ENCODE measurements at places on chromosomes 3 and 15.

- no peak for DNase-seq
Observed at GRCh38 chr3:181630853-181631252, 80.9 kb upstream of the SOX2 start.

GRCh38 chr3:172277151-172277652 lies 171.1 kb downstream of the GHSR start:
- DNase-seq: no peak

DNA sequence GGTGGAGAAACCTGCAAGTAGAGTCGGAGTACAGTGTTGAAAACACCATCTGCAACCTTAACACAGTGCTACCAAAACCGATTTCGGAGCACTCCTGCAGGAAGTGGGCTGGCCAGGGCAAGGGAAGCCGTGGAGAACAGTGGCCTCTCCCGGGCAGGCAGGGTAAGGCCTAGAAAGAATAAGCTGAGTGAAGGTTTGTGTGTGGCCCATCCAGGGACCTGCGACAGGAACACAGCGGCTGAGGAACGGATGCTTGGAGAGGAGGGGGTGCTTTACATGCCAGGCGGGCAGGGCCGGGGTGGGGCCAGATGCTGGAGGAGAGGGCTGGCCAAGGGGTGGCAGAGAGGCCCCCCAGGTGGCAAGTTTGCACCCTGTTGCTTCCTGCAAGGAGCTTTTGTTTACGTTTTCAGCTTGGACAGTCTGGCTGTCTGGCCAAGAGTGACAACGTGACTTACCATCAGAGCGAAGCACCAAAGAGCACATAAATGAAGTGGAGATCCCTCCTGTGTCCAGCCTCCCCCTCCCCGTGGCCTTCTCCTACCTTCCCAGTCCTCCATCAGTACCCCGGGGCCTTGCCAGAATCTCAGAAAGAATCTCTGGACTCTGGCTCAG lies 156.5 kb downstream of the PGPEP1L start:
- peak; percentile 51 for DNase-seq

DNA sequence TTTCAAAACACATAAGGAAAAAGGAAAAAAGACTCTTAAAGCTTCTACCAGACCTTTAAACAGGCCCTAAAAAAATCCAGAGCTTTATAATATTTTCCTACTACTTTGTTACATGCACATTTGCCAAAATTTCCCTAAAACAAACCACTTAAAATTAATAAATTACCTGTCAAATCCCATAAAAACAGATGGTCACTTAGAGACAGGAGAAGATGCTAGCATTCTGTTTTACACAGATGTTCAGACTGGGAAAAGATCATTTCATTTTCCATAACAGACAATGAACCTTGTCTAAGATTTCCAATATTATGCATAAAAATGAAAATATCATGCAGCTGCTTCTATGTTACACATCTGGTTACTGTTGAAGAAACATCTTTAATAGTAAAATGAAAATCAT lies 66.6 kb downstream of the SUCLG2 start:
- DNase-seq: no peak

DNA sequence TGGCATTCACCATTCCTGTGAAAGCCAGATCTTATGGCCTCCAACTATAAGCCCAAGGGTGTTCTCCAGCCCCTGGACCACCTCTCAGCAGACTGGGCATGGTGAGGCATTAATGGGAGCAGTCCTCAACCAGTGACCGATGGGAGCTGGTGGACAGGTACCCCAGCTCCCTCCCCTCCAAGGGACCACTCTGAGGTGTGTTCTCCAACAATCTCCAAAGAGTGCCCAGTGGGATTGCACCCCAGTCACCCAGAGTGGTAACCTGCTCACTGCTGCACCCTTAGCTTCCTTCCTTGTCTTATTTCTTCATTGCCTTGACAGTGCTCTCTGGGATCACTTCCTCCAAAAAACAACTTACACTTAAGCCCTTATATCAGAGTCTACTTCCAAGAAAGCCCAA lies 8.2 kb upstream of the ITGA11 start:
- no peak for DNase-seq

- no peak for DNase-seq
Observed at GRCh38 chr3:190197346-190197763, 76.7 kb upstream of the P3H2 start.

- no peak for DNase-seq
Observed at GRCh38 chr3:61582846-61583245, 21.5 kb downstream of the PTPRG start.

DNA sequence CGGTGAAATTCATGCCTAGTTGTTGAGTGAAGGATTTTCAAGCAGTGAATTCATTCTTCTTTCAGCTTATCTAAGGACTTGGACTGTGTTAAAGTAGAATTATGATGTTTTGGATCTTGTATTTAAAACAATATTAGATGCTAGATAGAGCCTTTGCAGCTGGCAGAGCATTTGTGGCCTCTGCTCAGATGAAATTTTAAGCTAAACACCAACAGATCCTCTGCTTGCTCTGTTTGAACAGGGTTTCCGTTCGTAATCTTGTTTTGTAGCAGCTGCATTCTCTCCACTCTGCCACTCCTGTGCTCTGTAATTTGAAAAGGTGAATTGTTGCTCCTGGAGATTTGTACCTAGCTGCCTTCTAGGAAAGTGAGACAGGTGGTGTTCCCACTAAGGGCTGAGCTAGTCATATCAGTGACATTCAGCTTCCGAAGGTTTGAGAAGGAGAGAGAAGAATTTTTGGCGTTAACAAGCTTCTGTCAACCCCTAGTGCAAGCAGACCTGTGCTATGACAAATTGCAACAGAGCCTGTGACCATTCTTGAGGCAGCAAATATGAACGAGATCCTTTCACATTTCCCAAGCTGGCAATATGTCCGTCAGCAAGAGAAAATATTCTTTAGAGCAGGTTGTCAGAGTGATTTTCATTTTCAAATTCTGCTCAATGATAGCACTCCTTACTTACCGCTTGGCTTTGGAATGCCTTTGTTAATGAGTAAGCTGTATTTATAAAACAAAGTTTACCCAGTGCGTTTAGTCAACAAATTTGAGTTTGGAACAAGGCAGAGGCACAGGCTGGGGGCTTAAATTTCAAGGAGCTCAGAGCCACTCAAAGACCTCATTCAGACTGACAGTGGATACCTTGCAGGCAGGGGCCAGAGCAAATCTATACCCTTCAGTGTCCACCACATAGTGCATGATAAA lies 5.3 kb downstream of the CHST2 start:
- DNase-seq: no peak

- DNase-seq: no peak
Observed at GRCh38 chr3:141469720-141470119, 17.1 kb upstream of the RASA2 start.

GRCh38 chr15:85527895-85528294 lies 147.5 kb downstream of the AKAP13 start:
- DNase-seq: no peak

- DNase-seq: no peak
Observed at GRCh38 chr3:183108001-183108449, 8.7 kb upstream of the MCCC1 start.

DNA sequence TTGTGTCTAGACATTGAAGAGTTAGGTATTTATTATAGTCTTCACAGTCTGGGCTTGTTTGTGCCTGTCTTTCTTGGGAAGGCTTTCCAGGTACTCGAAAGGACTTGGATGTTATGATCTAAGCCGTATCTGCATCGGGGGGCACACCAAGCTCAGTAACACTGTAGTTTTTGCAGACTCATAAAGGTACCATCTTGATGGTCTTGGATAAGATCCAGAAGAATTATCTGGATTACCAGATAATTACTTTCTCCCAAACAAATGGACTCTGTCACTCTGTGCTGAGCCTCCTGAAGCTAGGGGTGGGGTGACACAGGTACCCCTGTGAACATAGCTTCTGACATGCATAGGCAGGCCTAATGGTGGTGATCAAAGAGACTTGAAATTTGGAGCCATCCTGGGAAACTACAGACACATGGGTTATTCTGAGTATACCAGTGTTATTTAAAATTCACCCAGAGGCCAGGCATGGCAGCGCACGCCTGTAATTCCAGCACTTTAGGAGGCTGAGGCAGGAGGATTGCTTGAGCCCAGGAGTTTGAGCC lies 238.6 kb upstream of the TPM1 start:
- no peak for DNase-seq

- no peak for DNase-seq
Observed at GRCh38 chr3:158313338-158313927, 203.5 kb downstream of the RSRC1 start.

- no peak for DNase-seq
Observed at GRCh38 chr3:131540821-131541220, 38.0 kb upstream of the MRPL3 start.

GRCh38 chr3:175059788-175060187 lies 200.7 kb downstream of the NAALADL2 start:
- DNase-seq: no peak

GRCh38 chr15:64699751-64700388 lies 75.5 kb downstream of the RBPMS2 start:
- no peak for DNase-seq
